Activated CD4-positive, alpha-beta T cell treated with anti-CD3 and anti-CD28 coated beads for 48 hours (primary cell): ENCODE measurements at places on chromosomes 13 and 19.

- DNase-seq, result no peak
Observed at GRCh38 chr13:42876887-42877545, 95.6 kb downstream of the FAM216B start.

GRCh38 chr19:16207490-16208025 lies 9.8 kb downstream of the AP1M1 start:
- no peak for DNase-seq

DNA sequence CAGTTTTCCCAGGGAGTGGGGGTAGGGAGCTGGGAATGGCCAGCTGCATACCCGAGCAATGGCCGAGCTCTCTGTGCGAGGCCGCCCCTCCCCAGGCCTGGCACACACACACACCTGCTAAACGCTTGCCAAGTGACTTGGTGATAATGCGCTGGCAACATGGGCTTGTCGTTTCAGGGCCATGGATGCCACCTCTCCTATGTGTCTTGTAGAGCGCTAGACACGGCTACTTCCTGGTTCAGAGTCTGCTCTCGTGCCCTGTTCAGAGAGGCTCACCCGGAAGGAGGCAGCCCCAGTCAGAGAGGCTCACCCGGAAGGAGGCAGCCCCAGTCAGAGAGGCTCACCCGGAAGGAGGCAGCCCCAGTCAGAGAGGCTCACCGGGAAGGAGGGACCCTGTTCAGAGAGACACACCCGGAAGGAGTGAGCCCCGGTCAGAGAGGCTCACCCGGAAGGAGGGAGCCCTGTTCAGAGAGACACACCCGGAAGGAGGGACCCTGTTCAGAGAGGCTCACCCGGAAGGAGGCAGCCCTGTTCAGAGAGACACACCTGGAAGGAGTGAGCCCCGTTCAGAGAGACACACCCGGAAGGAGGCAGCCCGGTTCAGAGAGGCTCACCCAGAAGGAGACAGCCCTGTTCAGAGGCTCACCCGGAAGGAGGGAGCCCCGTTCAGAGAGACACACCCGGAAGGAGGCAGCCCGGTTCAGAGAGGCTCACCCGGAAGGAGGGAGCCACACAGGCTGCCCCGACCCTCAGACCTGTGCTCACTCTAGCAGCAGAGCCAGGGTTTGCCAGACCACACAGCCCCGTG lies 4.2 kb downstream of the ADPRHL1 start:
- DNase-seq, result peak; percentile 18

GRCh38 chr19:11016631-11017030 lies 55.8 kb downstream of the SMARCA4 start:
- no peak for DNase-seq

- DNase-seq, result no peak
Observed at GRCh38 chr19:42255766-42256745, 1.1 kb upstream of the ERF start.

- no peak for DNase-seq
Observed at GRCh38 chr19:52007451-52007805, 583 bp downstream of the ZNF615 start.
